ENCODE measurements at places on chromosomes 16 and 17.
A peak's percentile ranks its signal among the peaks of the same experiment; 100 is the strongest.

DNA sequence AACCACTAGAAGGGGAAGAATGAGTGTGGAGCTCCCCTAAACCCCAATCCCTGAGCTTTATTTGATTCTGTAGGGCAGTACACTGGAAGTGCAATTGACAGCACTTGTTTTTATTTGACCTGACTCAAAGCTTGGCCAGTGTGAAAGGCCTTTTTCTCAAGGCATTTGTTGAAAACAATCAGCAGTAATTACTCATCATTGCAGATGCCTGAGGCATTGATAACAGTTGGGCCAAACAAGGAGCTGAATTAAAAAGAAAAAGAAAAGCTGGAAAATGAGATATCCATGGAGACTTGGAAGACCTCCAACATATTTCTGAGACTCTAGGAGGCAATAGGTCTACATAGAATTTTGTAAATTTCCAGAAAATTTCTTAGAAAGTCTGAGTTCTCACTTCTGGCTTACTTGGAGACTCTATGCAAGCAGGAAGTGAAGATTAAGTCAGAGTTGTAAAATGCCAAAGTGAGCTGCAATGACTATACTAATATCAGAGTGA lies 200.8 kb upstream of the KCNJ16 start:
- peak; percentile 14 for DNase-seq

DNA sequence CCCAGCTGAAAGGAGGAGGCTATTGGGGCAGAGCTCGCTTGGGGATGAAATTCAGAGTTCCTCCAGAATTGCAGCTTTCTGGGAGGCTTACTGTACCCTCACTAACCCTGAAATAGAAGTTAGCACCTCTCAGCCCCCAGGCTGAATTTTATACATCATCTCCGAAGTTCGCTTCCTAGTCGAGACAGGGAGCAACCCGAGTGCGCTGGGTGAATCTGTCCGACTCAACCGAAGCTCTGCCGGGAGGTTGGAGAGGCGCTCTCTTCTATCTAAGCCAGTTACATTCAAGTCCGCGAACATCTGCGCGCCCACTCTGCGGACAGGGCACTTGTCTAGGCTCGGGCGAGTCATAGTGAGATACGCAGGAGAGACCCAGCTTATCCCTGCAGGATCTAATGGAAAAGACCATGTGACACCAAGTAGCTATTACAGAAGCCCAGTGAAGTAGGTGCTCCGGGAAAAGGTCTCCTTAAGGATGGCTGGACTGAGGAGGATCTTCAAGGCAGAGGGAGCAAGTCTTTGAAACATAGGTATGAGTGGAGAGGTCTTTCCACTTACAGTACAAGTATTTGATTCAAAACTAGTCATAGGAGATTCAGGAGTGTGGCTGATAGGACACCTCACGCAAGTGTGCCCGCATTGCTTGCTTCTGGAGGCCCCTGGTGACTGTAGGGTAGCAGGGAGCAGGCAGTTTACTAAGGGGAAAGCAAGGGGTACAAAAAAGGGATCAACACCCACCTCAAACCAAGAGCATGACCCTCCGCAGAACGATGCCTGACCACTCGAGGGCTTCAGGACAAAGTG lies 646 bp upstream of the HES7 start:
- no peak for DNase-seq

- no peak for DNase-seq
Observed at GRCh38 chr16:5634666-5635180, 537.1 kb upstream of the EEF2KMT start.

DNA sequence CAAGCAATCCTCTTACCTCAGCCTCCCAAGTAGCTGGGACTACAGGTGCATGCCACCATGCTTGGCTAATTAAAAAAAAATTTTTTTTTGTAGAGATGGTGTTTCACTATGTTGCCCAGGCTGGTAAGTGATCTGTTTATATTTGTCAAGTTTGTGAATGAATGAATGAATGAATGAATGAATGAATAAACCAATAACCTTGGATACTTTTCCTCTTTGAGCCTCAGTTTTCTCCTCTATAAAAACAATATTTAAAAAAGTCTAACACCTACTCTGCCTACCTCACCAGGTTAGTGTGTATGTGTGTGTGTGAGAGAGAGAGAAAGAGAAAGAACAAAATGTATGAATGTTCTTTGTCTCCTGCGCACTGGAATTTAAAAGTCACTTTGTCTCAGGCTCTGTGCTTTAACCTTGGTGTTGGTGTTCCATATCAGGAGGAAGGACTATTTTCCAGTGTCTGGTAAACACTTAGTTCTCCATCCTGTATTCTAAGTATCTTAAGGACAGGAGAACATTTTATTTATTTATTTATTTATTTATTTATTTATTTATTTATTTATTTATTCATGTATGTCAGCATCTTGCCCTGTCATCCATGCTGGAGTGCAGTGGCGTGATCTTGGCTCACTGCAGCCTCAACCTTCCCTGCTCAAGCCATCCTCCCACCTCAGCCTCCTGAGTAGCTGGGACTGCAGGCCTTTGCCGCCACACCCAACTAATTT lies 27.1 kb downstream of the CHD9 start:
- no peak for DNase-seq

DNA sequence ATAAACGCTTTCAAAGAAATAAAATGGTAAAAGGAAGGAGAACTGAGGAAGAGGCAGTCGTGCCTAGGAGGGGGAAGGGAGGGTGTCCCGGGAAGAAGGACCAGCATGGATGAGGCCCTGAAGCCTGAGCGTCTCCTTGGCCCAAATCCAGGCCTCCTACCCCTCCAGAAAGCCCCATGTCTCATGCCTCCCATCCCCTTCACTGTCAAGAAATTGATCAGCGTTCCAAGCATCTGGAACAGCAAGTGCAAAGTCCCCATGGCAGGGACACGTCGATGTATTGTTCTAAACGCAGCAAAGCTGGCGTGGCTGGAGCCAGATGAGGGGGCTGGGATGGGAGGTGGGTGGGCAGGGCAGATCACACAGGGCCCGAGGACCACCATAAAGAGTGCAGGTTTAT lies 22.6 kb downstream of the SEC14L5 start:
- no peak for DNase-seq

GRCh38 chr16:30063278-30063892 lies 2.2 kb upstream of the ALDOA start:
- no peak for DNase-seq

DNA sequence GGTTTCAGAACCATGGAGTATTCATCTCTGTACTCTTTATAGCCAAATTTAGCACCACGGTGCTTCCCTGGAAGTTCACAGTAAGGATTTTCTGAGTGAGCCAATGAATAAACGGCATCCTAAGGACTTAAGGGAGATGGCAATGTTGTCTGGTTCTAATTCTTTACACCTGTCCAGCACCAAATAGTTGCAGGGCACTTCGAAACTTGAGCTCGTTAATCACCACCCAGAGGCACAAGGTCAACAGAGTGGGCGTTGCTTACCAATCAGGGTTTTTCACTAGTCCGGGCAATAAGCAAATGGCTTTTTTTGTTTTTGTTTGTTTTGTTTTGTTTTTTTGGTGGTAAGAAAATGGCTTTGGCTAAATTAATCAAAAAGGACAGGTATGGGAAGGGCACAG lies 28.2 kb upstream of the TMEM220 start:
- DNase-seq: no peak

DNA sequence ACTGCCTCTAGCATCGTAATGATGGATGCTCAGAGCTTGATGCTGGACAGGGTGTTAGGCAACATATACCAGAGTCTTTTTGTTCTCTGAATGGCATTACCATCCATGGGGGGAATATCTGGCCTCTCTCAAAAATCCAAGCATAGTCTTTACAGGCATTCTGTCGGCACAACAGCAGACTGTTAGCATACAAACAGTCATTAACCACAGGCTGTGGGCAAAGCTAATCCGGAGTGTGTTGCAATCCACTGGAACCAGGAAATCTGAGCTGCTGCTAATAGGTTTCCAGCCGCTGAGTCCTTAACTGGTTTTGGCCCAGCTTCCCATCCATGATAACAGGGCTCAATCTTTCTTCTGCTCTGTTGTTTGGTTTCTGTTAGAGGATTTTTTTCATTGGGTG lies 371.9 kb downstream of the HS3ST3B1 start:
- no peak for DNase-seq

GRCh38 chr16:71895679-71896365 lies 491 bp downstream of the IST1 start:
- DNase-seq: no peak

DNA sequence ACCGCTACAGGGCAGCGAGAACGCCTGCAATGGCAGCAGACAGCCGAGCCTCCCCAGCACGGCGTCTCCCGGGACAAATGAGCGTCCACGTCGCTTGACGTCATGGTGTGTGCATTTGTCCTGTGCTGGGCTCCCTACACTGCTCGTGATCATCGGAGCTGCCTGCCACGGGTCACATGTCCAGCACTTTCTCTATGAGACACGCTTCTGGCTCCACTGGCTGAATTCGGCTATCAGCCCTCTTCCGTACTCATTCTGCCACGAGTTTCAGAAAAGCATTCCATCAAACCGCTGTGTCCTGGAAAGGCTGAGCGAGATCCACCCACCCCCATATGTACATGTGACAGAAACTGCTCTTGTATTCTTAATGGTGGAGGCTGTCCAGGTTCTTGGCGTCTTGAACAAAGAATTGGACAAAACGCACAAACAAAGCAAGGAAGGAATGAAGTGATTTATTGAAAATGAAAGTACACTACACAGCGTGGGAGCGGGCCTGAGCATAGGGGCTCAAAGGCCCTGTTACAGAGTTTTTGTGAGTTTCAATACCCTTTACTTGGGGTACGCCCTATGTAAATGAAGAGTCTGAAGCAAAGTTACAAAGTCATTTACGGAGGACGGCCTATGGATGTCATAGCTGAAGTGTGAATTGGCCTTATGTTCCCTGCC lies 28.5 kb upstream of the SHCBP1 start:
- DNase-seq: no peak

GRCh38 chr16:57604177-57604576 lies 24.3 kb upstream of the ADGRG1 start:
- DNase-seq: no peak

Data from kidney epithelial cell (primary cell).